Activated CD4-positive, alpha-beta memory T cell treated with anti-CD3 and anti-CD28 coated beads for 36 hours (primary cell): ENCODE measurements at places on chromosomes 4 and X. TPM values are rescaled to one million over a fixed set of nuclear protein-coding genes. Genes with fewer than 3 reads are reported as not detected.
A peak's percentile ranks its signal among the peaks of the same experiment; 100 is the strongest.

GRCh38 chr4:80213117-80213815, 16.0 kb downstream of the PRDM8 start:
- H3K36me3 ChIP-seq, result no peaks in the 10 kb centered on the region
- no peak overlapping the region for H3K4me3 ChIP-seq
- DNase-seq, result no peak
- peaks cover 2% of the 10 kb centered on the region for H3K4me1 ChIP-seq
- no peak overlapping the region for H3K27ac ChIP-seq

DNA sequence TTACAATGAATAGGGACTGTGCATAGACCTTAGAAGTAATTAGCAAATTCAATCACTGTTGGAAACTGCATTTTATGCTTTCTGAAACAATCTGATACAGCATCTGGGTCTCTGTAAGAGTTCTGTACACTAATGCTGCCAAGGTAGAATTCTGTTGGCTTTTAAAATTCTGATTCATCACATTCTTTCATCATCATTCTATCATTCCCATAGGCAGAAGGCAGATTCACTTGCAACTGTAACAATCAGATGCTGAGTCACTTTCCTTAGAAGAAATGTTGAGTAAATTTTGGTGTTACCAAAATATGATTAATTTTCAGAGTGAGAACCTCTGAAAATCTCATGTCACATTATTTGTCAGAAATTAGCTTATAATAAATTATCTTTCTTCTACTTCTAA, 267.2 kb downstream of the MAPK10 start:
- H3K4me1 ChIP-seq, result no peaks in the 10 kb centered on the region
- H3K27ac ChIP-seq, result no peak overlapping the region
- no peaks in the 10 kb centered on the region for H3K27me3 ChIP-seq

DOK7 gene
- total RNA-seq, result not detected

DNA sequence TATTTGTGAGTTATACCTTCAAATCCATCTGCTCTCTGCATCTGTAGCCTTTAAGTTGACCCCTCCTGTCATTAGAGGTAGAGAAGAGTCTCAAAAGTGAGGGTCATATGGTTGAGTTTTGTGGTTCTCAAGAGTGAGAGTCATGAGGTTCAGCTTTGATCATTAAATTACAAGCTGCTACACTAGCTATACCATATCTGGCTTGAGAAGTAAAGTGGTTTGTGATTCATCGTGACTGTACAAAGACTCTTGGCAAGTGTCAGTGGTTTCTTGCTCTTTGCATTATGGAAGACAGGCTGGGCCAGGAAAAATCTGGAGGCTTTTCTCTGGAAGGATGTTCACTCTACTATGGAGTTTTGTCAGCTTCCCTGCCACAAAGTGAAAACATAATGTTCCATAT, 170.6 kb downstream of the ZC4H2 start:
- H3K27me3 ChIP-seq, result no peaks in the 10 kb centered on the region
- no peak overlapping the region for H3K4me3 ChIP-seq
- H3K27ac ChIP-seq, result no peak overlapping the region

SHISA3 gene
- total RNA-seq, result 0.27 TPM

SUPT20HL2 gene
- not detected for total RNA-seq

LONRF3 gene
- 4.5 TPM for total RNA-seq

NCAPG gene
- 76.7 TPM for total RNA-seq

- H3K36me3 ChIP-seq, result peaks cover 3% of the 10 kb centered on the region
- H3K27ac ChIP-seq, result peak overlapping the region; percentile 92
- no peaks in the 10 kb centered on the region for H3K27me3 ChIP-seq
- peak overlapping the region; percentile 92 for H3K4me3 ChIP-seq
Measured at GRCh38 chrX:130108647-130109428, 1.5 kb downstream of the ELF4 start.

GRCh38 chrX:82230013-82230412, 1028.1 kb downstream of the SH3BGRL start:
- H3K27ac ChIP-seq, result no peak overlapping the region
- no peaks in the 10 kb centered on the region for H3K27me3 ChIP-seq
- H3K36me3 ChIP-seq, result no peaks in the 10 kb centered on the region
- no peak for DNase-seq

- no peaks in the 10 kb centered on the region for H3K27me3 ChIP-seq
- DNase-seq, result no peak
- no peak overlapping the region for H3K4me3 ChIP-seq
- H3K36me3 ChIP-seq, result no peaks in the 10 kb centered on the region
- peaks cover 3% of the 10 kb centered on the region for H3K4me1 ChIP-seq
- H3K27ac ChIP-seq, result no peak overlapping the region
Measured at GRCh38 chr4:17157304-17157703, 258.9 kb upstream of the LDB2 start.

GRCh38 chr4:13522282-13523104, 21.8 kb downstream of the NKX3-2 start:
- peaks cover 3% of the 10 kb centered on the region for H3K36me3 ChIP-seq
- H3K4me3 ChIP-seq, result no peak overlapping the region
- H3K27ac ChIP-seq, result no peak overlapping the region
- H3K4me1 ChIP-seq, result peaks cover 11% of the 10 kb centered on the region
- peaks cover 67% of the 10 kb centered on the region for H3K27me3 ChIP-seq
- peak; percentile 41 for DNase-seq

GAGE12J gene
- not detected for total RNA-seq

BCORL1 gene
- total RNA-seq, result 9.2 TPM

GRCh38 chrX:150565551-150565950, 2.9 kb upstream of the MTM1 start:
- H3K4me1 ChIP-seq, result peaks cover 13% of the 10 kb centered on the region
- DNase-seq, result no peak
- H3K27me3 ChIP-seq, result no peaks in the 10 kb centered on the region
- H3K27ac ChIP-seq, result no peak overlapping the region
- no peaks in the 10 kb centered on the region for H3K36me3 ChIP-seq
- no peak overlapping the region for H3K4me3 ChIP-seq

SPIN2A gene
- 0.48 TPM for total RNA-seq

DNA sequence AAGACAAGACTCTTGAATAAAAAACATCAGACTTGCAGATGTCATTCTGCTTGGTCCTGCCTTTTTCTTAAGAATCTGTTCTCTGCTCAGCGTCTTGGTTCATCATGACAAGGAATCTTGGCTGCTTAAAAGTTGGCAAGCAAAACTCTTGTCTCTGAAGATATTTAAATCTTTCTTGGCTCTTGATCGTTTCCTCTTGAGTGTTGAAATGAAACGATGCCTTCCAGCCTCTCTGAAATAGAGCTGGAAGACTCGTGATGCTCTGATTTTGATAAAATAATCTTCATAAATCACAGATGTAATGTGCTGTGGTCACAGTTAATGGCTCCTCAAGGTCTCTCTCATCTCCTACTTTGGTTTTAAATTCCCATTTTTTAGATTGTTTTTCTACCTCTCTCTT, 39.9 kb upstream of the TMEM192 start:
- H3K27me3 ChIP-seq, result peaks cover 26% of the 10 kb centered on the region
- H3K4me1 ChIP-seq, result no peaks in the 10 kb centered on the region
- H3K4me3 ChIP-seq, result no peak overlapping the region
- H3K36me3 ChIP-seq, result no peaks in the 10 kb centered on the region
- DNase-seq, result no peak

NUDT6 gene
- total RNA-seq, result 6.2 TPM

DNA sequence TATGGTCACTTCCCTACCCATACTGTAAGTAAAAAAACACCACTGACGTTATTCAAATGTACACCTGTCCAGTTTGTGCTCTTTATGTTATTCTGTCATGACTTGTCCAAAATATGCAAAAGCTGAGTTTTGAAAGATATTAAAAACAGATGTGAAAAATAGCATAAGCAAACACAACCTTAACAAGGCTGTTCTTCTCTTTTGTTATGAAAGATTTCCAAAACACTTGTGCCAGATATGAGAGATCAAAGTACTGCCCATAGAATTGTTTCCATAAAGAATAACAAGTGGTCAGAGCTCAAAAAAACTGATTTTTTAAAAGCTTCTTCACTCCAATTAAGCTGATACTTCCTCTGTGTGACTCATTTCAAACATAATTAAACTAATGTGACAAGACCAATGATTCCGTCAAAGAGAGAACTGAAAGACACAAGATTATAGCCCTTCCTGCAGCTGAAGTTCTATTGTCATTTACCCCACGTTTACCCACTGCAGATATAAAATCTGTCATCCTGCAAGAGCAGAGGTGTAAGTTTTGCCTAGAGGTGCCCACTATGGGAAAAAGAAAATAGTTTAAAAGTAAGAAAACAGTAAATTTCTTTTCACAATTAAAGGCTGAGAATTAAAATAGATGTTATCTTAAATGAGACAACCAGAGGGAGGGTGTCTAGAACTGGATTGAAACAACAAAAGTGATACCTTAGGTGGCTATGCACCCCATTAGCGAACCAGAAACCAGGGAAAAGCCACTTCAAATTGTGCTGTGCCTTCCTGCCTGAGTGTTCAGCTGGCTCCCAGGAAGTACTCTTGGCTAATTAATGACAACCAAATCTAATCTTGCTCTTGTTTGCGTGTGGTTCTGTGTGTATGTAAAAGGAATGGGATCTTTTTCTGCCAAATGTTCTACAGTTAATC, 30.1 kb downstream of the RASSF6 start:
- H3K27ac ChIP-seq, result no peak overlapping the region
- H3K36me3 ChIP-seq, result no peaks in the 10 kb centered on the region
- H3K4me3 ChIP-seq, result no peak overlapping the region

VEGFC gene
- not detected for total RNA-seq

DNA sequence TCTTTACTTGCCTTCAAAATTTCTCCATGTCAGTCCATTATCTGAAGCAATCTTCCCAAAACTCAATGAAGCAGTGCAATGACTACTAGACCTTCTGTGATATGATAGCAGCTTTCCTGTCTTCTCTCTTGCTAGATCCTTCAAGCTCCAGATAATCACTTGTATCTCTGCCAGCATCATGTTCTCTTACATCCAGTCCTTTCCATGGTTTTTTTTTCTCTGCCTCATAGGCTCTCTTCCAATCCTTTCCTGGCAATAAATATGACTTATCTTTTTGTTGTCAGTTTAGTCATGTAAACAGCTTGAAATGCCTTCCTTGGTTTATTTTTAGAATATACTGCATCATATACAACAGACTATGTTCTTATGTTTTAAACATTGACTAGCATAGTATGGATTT, 193.5 kb downstream of the CFAP299 start:
- no peak overlapping the region for H3K4me3 ChIP-seq
- H3K4me1 ChIP-seq, result no peaks in the 10 kb centered on the region
- no peaks in the 10 kb centered on the region for H3K36me3 ChIP-seq
- peaks cover 2% of the 10 kb centered on the region for H3K27me3 ChIP-seq

DNA sequence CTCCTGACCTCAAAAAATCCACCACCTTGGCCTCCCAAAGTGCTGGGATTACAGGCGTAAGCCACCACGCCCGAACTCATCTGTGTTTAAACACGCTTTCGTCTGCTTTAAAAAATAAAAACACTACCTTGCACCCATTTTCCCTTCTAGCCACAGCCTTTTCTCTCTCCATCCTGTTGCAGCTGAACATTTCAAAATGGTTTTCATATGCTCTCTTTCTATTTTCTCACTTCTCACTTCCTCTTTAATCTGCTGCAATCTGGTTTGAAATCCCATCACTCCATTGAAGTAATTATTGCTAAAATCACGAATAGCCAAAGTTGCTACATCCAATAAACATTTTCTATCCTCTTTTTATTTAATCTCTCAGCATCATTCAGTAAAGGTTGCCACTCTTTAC, 70.0 kb downstream of the DCHS2 start:
- H3K36me3 ChIP-seq, result no peaks in the 10 kb centered on the region
- DNase-seq, result no peak
- no peak overlapping the region for H3K27ac ChIP-seq
- no peak overlapping the region for H3K4me3 ChIP-seq
- H3K27me3 ChIP-seq, result peaks cover 27% of the 10 kb centered on the region
- H3K4me1 ChIP-seq, result peaks cover 5% of the 10 kb centered on the region

F8A3 gene
- 0.24 TPM for total RNA-seq

- no peaks in the 10 kb centered on the region for H3K27me3 ChIP-seq
- H3K4me3 ChIP-seq, result no peak overlapping the region
- no peak for DNase-seq
- peaks cover 3% of the 10 kb centered on the region for H3K4me1 ChIP-seq
Measured at GRCh38 chr4:5957076-5957475, 61.2 kb downstream of the C4orf50 start.

IGFBP7 gene
- total RNA-seq, result not detected

DNA sequence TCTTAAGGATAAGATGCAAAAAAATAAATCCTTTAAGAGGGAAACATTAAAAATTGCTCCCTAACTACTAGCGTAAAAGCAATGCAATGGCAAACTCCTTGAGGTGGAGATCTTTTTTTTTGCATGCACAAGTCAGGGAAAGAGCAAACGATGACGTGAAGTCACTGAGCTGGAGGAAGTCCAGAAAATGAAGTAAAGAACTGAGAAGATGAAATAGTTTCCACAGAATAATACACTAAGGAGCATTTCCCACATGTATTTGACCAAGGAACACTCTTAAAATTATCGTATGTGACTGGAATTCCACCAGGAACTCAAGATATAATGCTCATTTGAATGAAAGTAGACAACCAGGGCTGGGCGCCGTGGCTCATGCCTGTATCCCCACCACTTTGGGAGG, 21.0 kb upstream of the DOCK11 start:
- H3K36me3 ChIP-seq, result no peaks in the 10 kb centered on the region
- DNase-seq, result no peak
- H3K27me3 ChIP-seq, result no peaks in the 10 kb centered on the region
- peaks cover 2% of the 10 kb centered on the region for H3K4me1 ChIP-seq

DNA sequence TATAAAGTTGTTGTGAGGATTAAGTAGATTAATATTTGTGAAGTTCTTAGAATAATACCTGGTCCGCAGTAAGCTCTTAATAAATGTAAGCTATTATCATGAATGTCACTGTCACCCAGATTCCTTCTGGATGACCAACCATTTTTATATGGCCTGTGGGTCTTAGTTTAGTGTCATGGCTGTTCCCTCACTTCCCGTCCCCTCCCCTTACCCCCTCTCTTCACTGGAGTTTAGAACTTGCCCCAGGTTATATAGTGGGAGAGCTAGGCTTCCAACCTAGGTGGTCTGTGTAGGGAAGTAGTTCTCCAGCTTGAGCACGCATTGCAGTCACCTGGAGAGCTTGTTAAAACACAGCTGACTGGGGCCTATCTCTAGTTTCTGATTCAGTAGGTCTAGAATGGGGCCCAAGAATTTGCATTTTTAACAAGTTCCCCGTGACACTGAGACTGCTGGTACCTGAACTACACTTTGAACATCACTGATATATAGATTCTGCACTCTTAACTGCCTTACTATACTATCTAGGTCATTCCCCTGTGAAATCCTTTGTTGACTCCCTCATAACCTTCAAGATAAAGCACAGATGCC, 66.9 kb upstream of the PLAC1 start:
- DNase-seq, result no peak
- H3K27ac ChIP-seq, result no peak overlapping the region
- no peaks in the 10 kb centered on the region for H3K4me1 ChIP-seq
- H3K27me3 ChIP-seq, result no peaks in the 10 kb centered on the region
- no peak overlapping the region for H3K4me3 ChIP-seq

GRCh38 chrX:103212749-103213457, 2.0 kb upstream of the BEX4 start:
- no peak overlapping the region for H3K4me3 ChIP-seq
- H3K27ac ChIP-seq, result no peak overlapping the region
- no peak for DNase-seq
- H3K4me1 ChIP-seq, result peaks cover 4% of the 10 kb centered on the region

ABCB7 gene
- 45.6 TPM for total RNA-seq

SHROOM4 gene
- total RNA-seq, result not detected

GRCh38 chrX:103773445-103773844, 3.2 kb upstream of the PLP1 start:
- H3K27me3 ChIP-seq, result peaks cover 5% of the 10 kb centered on the region
- H3K36me3 ChIP-seq, result no peaks in the 10 kb centered on the region
- no peak overlapping the region for H3K4me3 ChIP-seq
- DNase-seq, result no peak
- H3K27ac ChIP-seq, result no peak overlapping the region
